ENCODE measurements at places on chromosomes 5 and 9.

DNA sequence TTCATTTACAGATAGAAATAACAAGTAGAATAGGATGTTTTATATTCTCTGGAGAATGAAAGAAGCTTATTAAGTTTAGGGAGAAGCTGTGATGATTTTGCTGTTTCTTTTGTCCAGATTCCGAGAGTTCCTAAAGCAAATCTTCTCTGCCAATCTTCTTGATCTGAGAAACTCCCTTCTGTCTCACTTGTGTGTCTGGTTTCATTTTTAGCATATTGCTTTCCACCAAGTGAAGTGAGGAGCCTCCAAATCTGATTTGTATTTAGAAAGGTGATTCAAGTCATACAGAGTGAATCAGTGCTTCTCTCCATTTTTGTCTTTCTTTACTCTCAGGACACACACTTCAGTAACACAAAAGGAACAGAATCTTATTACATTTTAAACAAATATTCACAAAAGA lies 48.4 kb downstream of the STX17 start:
- no peak for DNase-seq

- no peak for DNase-seq
Observed at GRCh38 chr5:10168254-10168653, 81.4 kb downstream of the ATPSCKMT start.

- no peak for DNase-seq
Observed at GRCh38 chr5:6593148-6594016, 39.5 kb downstream of the NSUN2 start.

DNA sequence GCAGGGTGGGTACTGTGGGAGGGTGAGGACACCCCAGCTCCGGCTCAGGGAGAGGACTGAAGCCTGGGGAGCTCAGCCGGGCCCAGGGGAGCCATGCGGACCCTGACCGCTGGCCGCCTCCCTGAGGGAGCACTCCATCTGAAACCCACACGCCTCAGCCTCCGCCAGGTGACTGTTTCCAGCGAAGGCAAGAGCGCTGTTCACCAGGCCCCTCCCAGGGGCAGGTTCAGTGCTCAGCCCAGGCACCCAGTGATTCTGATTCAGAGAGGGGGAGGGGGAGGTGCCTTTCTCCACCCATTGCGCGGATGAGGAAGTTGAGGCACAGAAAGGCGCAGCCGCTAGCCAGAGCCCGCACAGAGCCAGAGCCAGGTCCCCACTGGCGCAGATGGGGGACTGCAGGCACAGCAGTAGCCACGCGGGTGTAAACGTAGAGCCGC lies 27.0 kb downstream of the ADGRD2 start:
- no peak for DNase-seq

DNA sequence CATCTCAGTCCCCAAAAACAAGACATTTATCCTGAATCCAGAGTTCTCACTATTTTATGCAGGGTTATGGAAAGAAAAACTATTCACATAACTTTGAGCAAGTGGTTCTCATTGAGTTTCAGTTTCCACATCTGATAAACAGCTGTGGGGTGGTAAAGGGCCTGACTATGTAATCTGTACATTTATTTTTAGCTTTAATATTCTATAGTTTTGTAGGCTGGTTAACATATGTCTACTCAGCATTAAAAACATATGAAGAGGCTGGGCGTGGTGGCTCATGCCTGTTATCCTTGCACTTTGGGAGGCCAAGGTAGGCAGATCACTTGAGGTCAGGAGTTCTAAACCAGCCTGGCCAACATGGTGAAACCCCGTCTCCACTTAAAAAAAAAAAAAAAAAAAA lies 301.5 kb upstream of the CCNG1 start:
- DNase-seq: no peak

GRCh38 chr5:175230299-175230698 lies 213.7 kb downstream of the DRD1 start:
- DNase-seq: no peak

DNA sequence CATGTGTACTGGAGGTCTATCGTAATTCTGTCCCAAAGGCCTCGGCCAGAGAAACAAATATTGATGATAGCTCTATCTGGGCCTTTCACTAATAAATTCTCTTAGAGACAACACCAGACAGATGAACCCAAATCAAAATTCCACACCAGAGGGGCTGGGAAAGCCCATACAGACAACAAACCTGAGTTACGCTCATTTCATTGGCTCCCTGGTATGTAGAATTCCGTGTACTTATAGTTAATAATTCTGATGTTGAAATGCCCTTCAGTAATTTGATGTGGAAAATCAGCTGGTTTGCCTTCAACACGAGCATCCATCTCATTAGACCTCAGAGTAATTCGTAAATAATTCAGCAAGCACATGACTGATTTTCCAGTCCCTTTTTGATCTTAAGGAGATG lies 53.2 kb downstream of the FRMD3 start:
- DNase-seq: no peak

DNA sequence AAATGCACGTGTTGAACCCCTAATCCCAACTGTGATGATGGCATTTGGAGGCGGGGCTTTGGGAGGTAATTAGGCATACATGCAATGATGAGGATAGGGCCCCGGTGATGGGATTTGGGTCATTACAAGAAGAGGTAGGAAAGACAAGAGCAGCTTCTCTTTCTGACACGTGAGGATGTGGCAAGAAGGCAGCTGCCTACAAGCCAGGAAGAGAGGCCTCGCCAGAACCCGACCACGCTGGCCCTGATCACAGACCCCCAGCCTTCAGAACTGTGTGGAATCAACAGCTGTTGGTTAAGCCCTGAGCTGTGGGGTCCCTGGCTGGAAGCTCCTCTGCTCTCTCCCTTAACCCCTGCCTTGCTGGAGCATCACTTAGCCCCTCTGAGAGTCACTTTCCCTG lies 57.5 kb downstream of the COL23A1 start:
- DNase-seq: no peak

- peak; percentile 50 for DNase-seq
Observed at GRCh38 chr9:92392690-92393089, 11.7 kb downstream of the OGN start.

GRCh38 chr9:134293031-134293521 lies 33.2 kb upstream of the RXRA start:
- no peak for DNase-seq
